ENCODE measurements at places on chromosomes 5 and 9. TPM values are rescaled to one million over a fixed set of nuclear protein-coding genes. Genes with fewer than 3 reads are reported as not detected.

- H3K4me1 ChIP-seq, result no peaks in the 10 kb centered on the region
- no peak overlapping the region for H3K4me3 ChIP-seq
- H3K36me3 ChIP-seq, result no peaks in the 10 kb centered on the region
- no peak for DNase-seq
These were observed 798.3 kb downstream of the MAT2B start for GRCh38 chr5:164303646-164304215.

Gene ACER2
- 1.3 TPM for total RNA-seq

GRCh38 chr9:124330011-124330697 is 72.4 kb downstream of the NEK6 start:
- no peaks in the 10 kb centered on the region for H3K27me3 ChIP-seq
- no peaks in the 10 kb centered on the region for H3K4me1 ChIP-seq
- no peak overlapping the region for H3K4me3 ChIP-seq
- H3K27ac ChIP-seq, result no peak overlapping the region
- no peak for DNase-seq

- H3K4me3 ChIP-seq, result no peak overlapping the region
- no peaks in the 10 kb centered on the region for H3K27me3 ChIP-seq
- no peak overlapping the region for H3K27ac ChIP-seq
These were observed 1095.6 kb downstream of the MAT2B start for GRCh38 chr5:164600929-164601535.

- peaks cover 4% of the 10 kb centered on the region for H3K4me1 ChIP-seq
- peaks cover 2% of the 10 kb centered on the region for H3K36me3 ChIP-seq
- no peak overlapping the region for H3K4me3 ChIP-seq
- DNase-seq, result no peak
- H3K27me3 ChIP-seq, result peaks cover 77% of the 10 kb centered on the region
These were observed 39.6 kb upstream of the TIFAB start for GRCh38 chr5:135491552-135492318.

GRCh38 chr9:2126331-2126803 is 111.2 kb downstream of the SMARCA2 start:
- H3K27me3 ChIP-seq, result no peaks in the 10 kb centered on the region
- H3K36me3 ChIP-seq, result peaks cover 57% of the 10 kb centered on the region
- peaks cover 22% of the 10 kb centered on the region for H3K4me1 ChIP-seq
- peak overlapping the region; percentile 51 for H3K4me3 ChIP-seq
- no peak for DNase-seq

DNA sequence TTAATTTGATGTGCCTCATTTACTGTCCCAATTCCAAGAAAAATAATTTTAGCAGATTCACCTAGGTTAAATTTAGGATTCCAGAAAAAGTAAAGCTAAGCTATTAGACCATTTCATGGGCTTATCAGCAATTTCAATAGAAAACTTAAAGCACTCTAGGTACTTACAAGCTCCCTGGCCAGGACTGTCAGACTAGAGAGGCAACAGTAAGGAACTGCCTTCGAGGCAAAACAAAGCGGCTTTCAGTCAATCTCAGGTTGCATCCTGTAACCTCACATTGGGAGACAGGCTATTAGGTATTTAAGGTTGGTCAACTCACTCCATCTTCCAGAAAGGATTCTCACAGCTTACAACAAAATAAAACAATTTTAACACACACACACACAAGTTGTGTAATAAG is 48.7 kb upstream of the FSD1L start:
- DNase-seq, result no peak
- no peak overlapping the region for H3K4me3 ChIP-seq
- H3K36me3 ChIP-seq, result no peaks in the 10 kb centered on the region

DNA sequence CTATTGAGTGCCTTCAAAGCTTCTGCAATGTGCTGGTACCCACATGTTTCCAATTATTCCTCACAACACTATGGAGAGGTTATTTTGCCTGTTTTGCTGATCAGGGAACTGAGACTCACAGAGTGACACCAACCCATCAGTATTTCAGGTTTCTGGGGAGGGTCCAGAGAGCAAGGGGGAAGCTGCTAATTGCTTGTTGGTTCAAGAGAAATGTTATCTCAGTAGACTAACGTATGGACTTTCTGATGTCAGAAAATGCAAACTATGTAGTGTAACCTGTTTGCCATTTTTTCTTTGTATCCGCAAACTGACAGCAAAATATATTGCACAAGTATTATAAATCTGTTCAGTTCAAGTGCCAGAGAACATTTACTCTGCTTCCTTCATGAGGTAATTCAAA is 108.3 kb upstream of the MSX2 start:
- DNase-seq, result no peak
- no peak overlapping the region for H3K27ac ChIP-seq
- no peak overlapping the region for H3K4me3 ChIP-seq
- H3K27me3 ChIP-seq, result no peaks in the 10 kb centered on the region

Gene GABBR2
- total RNA-seq, result not detected

Gene TLE1
- total RNA-seq, result not detected

DNA sequence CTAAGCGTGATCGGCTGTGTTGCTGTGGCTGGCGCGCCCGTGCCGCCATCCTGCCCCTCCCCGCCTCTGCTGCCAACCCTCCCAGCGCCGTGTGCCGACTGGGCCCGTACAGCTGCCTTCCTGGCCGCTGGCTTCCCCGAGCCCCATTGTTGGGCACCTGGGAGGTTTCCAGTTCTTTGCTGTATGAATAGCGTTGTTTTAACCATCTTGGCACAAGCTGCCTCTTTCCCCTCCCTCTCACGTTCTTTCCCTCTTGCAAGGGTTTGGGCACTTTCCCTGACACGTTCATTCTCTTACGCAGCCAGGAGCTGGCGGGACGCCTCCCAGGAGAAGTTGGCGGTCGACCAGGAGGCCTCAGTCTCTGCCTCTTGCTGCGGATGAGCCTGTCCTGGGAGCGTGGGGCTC is 43.1 kb upstream of the RXRA start:
- DNase-seq, result no peak
- no peak overlapping the region for H3K27ac ChIP-seq
- no peaks in the 10 kb centered on the region for H3K27me3 ChIP-seq
- H3K4me3 ChIP-seq, result no peak overlapping the region
- H3K4me1 ChIP-seq, result no peaks in the 10 kb centered on the region

- no peak for DNase-seq
- no peak overlapping the region for H3K27ac ChIP-seq
- H3K36me3 ChIP-seq, result no peaks in the 10 kb centered on the region
- peaks cover 13% of the 10 kb centered on the region for H3K27me3 ChIP-seq
- no peaks in the 10 kb centered on the region for H3K4me1 ChIP-seq
These were observed 69.3 kb upstream of the EGFLAM start for GRCh38 chr5:38189081-38189504.

Gene PCDHGB4
- total RNA-seq, result 0.21 TPM

DNA sequence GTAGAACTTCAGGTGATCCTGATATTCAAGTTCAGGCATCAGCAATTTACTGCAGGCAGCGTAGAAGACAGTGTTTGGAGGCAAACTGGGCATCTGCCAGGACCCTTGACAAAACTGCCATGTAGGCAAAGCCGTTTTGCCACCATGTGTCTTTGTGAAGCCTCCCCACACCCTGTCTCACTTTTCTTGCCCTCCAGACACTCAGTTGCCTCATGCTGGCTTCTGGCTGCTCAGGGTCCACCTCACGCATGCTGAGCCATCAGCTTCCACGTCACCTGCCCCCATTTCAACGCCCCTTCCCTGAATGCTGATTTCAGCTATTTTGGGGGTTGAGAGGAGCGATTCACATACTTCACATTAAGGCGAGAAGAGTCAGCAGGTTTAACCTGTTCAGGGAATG is 165.2 kb upstream of the KLF9 start:
- no peak overlapping the region for H3K27ac ChIP-seq
- no peaks in the 10 kb centered on the region for H3K36me3 ChIP-seq
- peaks cover 5% of the 10 kb centered on the region for H3K4me1 ChIP-seq
- H3K27me3 ChIP-seq, result no peaks in the 10 kb centered on the region

Gene TUSC1
- total RNA-seq, result 0.42 TPM

DNA sequence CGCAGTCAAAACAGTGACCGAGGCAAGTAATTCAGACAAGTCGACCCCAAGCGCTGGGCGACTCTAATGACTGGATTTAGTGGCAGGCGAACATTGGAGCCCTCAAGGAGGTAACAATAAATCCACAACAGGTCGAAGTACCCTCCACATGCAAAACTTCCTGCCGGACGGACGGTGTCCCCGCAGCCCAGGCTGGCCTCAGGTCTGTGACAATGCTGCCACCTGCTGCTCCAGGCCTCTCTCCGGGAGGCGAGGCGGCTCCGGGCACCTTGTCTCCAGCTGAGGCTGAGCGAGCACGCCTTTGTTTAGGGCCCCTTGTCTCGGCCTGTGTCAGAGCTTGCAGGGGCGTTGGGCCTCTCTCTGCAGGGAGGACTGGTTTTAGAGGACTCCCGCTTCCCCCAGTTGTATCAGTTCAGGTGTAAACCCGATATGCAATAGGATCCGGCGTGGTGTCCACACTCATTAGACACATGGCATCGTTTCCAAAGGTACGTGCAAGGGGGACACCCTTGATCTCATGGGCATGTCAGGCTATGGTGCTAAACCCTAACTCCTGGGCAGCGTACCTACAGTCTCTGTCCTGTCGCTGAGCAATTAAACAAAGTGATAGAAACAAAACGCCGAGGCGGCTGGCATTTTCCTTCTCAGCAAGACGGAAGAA is 628.0 kb upstream of the ADAMTS16 start:
- no peaks in the 10 kb centered on the region for H3K4me1 ChIP-seq
- no peak overlapping the region for H3K4me3 ChIP-seq
- DNase-seq, result no peak
- H3K36me3 ChIP-seq, result no peaks in the 10 kb centered on the region
- H3K27me3 ChIP-seq, result no peaks in the 10 kb centered on the region

DNA sequence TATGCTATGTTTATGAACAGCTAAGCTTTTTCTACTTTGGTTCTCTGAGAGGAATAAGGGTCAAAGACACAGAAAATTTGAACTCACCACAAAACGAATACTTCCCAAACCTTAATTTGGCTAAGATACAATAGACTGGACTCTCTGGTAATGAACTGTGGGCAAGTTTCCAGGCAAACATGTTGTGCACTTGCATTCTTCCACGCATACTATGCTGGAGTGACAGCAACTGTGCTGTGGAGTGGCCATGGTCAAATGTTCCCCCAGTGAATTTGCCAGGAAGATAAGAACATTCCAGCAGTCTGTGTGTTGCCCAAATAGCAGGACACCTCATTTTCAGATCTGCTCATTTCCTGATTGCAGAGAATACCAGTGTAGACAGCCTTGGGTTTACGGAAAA is 275.3 kb upstream of the IL12B start:
- peaks cover 5% of the 10 kb centered on the region for H3K4me1 ChIP-seq
- no peak overlapping the region for H3K27ac ChIP-seq
- H3K4me3 ChIP-seq, result no peak overlapping the region
- no peak for DNase-seq
- no peaks in the 10 kb centered on the region for H3K27me3 ChIP-seq
- no peaks in the 10 kb centered on the region for H3K36me3 ChIP-seq

GRCh38 chr5:169905017-169905416 is 75.3 kb downstream of the INSYN2B start:
- no peak for DNase-seq
- no peak overlapping the region for H3K4me3 ChIP-seq
- H3K27ac ChIP-seq, result no peak overlapping the region
- peaks cover 12% of the 10 kb centered on the region for H3K4me1 ChIP-seq
- H3K36me3 ChIP-seq, result peaks cover 19% of the 10 kb centered on the region

DNA sequence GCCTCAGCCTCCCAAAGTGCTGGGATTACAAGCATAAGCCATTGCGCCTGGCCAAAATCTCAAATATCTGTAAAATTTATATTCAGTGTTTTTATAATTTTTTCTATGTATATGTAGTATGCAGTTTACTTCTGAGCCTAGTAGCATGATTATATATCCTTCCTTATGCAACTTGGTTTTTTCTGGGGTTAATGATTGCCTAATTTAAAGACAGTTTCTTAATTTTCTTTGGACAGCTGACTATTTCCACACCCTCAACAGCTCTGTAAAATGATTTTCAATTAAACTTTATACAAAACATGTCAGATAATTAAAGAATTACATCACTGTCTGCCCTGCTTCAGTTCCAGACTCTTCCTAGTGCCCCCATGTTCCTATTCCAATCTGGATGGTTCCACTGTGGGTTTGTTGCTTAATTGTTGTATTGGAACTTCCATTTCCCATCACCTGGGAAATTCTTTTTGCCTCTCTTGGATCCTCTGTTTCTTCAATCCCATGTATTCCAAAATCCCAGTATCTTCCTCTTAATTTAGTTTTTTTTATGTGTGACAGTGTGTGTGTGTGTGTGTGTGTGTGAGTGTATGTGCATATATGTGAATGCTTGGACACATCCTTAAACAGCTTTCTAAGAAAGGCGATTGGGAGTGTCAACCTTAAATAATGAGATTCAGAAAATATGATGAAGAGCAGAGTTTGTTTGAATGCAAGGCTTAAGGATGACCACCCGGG is 53.2 kb downstream of the C5orf22 start:
- no peak overlapping the region for H3K4me3 ChIP-seq
- H3K36me3 ChIP-seq, result no peaks in the 10 kb centered on the region
- H3K27ac ChIP-seq, result no peak overlapping the region
- H3K27me3 ChIP-seq, result peaks cover 10% of the 10 kb centered on the region
- no peaks in the 10 kb centered on the region for H3K4me1 ChIP-seq
- no peak for DNase-seq

Gene CCL27
- 0.52 TPM for total RNA-seq

GRCh38 chr5:122999947-123000563 is 36.5 kb downstream of the PPIC start:
- no peak overlapping the region for H3K27ac ChIP-seq
- no peak overlapping the region for H3K4me3 ChIP-seq
- H3K36me3 ChIP-seq, result no peaks in the 10 kb centered on the region

Gene IFNA2
- not detected for total RNA-seq

Gene C8G
- 1.7 TPM for total RNA-seq

Gene BTNL8
- not detected for total RNA-seq

DNA sequence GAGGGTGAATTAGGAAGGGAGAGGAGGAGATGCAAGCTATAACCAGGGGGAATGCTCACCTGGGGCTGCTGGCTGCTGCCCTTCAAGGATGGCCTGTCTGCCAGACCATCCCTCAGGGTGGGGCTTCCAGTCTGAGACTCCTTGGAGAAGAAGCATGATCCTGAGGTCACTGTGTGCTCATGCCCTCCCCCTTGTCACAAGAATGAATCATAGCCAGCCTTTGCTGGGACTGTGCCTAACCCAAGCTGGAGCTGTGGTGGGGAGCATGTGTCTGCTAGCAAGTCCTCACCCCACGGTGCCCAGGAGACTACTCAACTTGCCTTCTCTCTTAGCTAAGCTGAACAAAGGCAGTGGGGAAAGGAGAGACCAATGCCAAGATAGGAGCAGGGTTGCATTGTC is 463.6 kb downstream of the SPOCK1 start:
- no peak overlapping the region for H3K4me3 ChIP-seq
- no peaks in the 10 kb centered on the region for H3K27me3 ChIP-seq
- no peak for DNase-seq
- H3K36me3 ChIP-seq, result no peaks in the 10 kb centered on the region

GRCh38 chr9:22170556-22170955 is 161.5 kb upstream of the CDKN2B start:
- DNase-seq, result no peak
- H3K27me3 ChIP-seq, result peaks cover 25% of the 10 kb centered on the region
- H3K4me1 ChIP-seq, result peaks cover 4% of the 10 kb centered on the region
- no peak overlapping the region for H3K27ac ChIP-seq

- H3K4me3 ChIP-seq, result no peak overlapping the region
- no peaks in the 10 kb centered on the region for H3K27me3 ChIP-seq
- H3K4me1 ChIP-seq, result no peaks in the 10 kb centered on the region
- DNase-seq, result no peak
These were observed 53.7 kb upstream of the PPP3R2 start for GRCh38 chr9:101648493-101648892.

Gene AGTPBP1
- 25.8 TPM for total RNA-seq

Data from activated CD4-positive, alpha-beta T cell treated with anti-CD3 and anti-CD28 coated beads, Interleukin-2, amount 10 ng/mL, durations not matched to agents 24 days and 14 days (primary cell).